NCI-H2081 treated with DMSO at 0.1 percent for 48 hours (cell line): ENCODE measurements at places on chromosomes 4 and X.
A peak's percentile ranks its signal among the peaks of the same experiment; 100 is the strongest.

GRCh38 chrX:31213941-31214340 is 142.1 kb upstream of the FTHL17 start:
- DNase-seq = no peak

- no peak for DNase-seq
Observed at GRCh38 chr4:87442889-87443288, 20.5 kb downstream of the NUDT9 start.

DNA sequence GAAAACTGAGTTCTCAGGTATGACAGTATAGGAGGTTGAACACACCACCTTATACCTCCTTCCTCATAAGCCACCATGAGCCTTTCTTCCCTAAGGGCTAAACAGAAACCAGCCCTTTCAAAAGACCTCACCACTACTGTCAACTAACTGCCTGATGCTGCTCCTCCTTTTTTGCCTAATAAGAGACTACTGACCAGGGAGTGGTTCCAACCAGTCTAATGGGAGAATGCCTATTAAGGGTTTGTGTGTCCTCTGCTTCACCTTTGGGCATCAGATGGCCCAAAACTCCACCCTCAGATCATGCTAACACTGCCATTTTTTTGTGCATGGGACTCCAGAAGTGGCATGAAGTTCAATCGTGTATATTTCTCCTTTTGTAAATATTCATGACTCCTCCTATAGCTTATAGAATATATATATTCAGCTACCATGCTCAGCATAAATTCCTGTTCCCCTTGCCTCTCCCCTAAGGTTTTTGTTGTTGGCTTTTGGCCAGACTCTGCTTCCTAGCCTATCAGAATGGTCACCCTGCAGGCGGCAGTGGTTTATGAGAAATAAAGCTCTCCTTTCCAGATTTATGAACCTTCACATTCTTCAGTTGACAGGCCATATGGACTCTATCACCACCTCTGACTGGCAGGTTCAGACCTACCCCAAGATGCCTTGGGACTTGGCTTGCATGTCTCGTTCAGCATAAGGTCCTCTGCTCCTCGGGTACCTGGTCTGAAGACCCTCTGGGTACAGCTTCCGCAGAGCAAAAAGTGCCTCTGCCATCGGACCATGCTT is 28.2 kb downstream of the FGFBP1 start:
- no peak for DNase-seq

DNA sequence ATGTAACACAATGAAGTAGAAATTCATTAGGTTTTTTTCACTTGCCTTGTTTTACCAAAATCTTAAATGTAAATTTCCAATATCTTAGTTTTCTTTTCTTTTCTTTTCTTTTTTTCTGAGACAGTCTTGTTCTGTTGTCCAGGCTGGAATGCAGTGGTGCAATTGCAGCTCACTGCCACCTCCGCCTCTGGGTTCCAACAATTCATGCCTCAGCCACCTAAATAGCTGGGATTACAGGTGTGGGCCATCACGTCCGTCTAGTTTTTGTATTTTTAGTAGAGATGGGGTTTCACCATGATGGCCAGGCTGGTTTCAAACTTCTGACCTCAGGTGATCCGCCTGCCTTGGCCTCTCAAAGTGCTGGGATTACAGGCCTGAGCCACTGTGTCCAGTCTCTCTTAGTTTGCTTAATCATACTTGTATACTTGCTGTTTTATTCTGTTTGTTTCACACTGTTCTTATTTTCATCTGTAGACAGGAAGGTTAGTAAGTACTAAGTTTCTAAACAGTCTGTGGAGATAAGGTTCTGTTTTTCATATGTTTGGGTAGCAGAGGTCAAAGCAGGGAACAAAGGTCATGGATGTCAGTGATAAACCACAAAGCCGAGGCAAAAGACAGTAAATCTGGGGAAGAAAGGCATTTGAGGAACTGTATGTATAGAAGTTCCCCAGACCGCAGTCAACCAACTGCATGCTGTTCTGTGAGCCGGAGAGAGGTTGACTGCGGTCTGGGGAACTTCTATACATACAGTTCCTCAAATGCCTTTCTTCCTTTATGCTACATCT is 129.1 kb downstream of the CBR4 start:
- no peak for DNase-seq

- no peak for DNase-seq
Observed at GRCh38 chr4:4990857-4991540, 28.3 kb downstream of the CYTL1 start.

DNA sequence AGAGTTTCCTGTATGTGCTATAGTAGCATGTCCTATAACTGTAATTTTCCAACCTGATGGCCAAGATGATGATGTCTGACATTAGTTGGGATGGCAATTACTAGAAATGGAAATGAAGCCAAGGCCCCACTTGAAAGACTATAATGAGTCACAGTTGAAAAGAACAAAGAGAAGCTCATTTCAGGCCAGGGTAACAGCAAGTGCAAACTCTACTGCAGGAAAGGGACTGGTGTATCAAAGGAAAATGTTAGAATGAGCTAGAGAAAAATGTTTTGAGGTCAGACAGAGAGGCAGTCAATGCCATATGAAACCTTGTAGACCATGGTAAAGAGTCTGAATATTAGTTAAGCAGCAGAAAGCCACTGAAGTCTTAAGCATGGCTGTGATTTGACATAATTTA is 146.2 kb upstream of the SH3RF1 start:
- DNase-seq = no peak

DNA sequence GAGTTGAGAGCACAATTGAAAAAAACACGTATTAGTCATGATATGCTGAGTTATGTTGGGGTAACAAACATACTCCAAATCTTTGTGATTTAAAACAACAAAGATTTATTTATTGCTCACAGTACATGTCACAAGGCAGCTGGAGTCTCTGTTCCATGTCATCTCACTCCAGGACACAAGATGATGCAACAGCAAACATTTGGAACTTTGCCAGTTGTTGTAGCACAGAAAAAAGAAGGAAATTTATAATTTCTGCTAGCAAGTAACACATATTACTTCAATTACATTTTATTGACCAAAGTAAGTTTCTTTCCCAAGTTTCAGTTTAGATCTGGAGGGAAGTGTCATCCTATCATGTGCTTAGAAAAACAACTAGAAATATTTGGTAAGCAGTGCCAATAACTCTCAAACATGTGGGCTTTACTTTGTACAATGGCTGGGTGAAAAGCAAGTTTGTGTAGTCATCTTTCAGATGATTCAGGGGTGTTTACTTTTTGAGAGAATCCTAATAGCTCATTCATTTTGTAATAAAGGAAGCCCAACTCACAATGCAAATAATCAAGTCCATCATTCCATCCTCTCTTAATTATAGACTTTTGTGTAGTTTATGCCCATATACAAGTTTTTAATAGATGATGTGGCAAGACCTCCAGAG is 452.3 kb downstream of the ZIC3 start:
- DNase-seq = no peak

- no peak for DNase-seq
Observed at GRCh38 chrX:47808904-47809788, 27.6 kb upstream of the ZNF81 start.

GRCh38 chr4:72205298-72205697 is 173.5 kb downstream of the NPFFR2 start:
- DNase-seq = no peak

- DNase-seq = no peak
Observed at GRCh38 chrX:102652031-102652688, 877 bp downstream of the GPRASP1 start.

DNA sequence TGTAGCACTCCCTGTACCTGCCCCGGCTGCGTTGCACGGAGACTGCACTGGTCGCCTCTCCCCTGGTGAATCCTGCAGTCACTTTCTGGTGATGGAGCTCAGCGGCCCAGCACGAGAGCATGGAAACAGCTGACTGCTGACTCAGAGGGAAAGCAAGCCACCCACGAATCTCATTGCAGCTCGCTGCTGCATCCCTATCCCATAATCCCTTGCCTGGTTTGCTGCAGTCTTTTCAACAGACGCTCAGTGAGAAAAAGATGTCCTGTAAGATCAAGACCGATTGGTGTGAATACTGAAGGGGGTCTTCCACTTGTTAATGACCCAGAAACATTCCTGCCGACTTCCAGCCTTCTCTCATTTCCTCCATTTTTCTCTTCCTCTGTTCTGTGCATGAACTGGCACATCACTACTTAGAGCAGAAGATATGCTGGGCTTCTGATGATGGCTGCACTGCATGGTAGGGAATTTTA is 52.9 kb downstream of the TRIM2 start:
- DNase-seq = peak; percentile 19

GRCh38 chr4:8917321-8917811 is 45.7 kb upstream of the HMX1 start:
- no peak for DNase-seq

GRCh38 chr4:164169591-164169990 is 584.3 kb upstream of the SMIM31 start:
- DNase-seq = no peak

DNA sequence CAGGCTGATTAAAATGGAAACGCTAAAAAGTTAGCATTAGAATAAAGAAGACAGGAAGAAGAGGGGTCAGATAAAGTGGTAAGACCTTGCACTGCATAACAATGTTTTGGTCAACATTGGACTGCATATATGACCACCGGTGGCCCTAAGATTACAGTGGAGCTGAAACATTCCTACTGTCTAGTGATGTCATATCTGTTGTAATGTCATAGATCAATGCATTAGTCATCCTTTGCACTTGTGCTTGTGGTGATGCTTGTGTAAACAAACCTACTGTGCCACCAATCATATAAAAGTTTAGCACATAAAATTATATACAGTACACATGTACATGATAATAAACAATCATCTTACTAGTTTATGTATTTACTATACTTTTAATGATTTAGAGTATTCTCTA is 73.0 kb downstream of the TMEM165 start:
- no peak for DNase-seq

DNA sequence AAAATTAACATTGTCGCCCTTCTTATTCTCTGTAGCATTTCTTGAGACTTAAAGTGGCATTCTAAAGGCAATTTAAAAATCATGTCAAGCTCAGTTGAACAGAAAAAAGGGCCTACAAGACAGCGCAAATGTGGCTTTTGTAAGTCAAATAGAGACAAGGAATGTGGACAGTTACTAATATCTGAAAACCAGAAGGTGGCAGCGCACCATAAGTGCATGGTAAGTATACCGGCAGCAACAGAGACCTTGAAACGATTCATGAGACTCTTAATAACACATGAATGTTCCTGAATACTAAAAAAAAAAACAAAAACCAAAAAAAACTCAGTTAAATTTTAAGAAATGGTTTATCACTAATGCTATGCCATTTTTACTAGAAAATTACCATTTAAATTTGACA is 82.4 kb upstream of the HPRT1 start:
- no peak for DNase-seq

- no peak for DNase-seq
Observed at GRCh38 chr4:27779827-27780226, 919.2 kb downstream of the STIM2 start.

- DNase-seq = no peak
Observed at GRCh38 chr4:11894977-11895376, 466.3 kb upstream of the HS3ST1 start.

DNA sequence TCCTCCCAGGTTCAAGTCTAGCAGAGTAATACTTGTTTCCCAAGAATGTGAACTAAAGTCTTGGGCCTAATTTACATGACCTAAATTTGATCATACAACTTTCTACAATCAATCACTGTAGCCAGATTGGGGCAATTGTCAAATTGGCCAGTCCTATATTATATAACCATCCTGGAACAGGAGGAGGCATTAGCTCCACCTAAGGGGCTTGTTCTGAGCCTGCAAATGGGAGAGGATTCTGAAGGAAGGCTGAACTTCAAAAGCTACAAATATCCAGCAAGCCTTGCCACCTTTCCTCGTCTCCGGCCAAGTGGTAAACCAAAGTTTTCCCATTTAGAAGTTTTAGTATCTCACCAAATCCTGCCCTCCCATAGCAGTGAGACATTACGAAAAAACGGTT is 1289.6 kb upstream of the TENM3 start:
- no peak for DNase-seq

DNA sequence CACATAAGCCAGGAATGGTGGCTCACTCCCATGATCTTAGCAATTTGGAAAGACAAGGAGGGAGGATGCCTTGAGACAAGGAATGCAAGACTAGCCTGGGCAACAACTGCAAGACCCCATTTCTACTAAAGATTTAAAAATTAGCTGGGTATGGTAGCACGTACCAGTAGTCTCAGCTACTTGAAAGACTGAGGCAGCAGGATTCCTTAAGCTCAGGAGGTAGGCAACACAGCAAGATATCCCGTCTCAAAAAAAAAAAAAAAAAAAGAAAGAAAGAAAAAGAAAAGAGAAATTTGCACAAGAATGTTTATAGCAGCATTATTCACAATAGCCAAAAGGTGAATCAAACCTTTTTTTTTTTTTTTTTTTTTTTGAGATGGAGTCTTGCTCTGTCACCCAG is 29.7 kb downstream of the PDS5A start:
- DNase-seq = no peak

DNA sequence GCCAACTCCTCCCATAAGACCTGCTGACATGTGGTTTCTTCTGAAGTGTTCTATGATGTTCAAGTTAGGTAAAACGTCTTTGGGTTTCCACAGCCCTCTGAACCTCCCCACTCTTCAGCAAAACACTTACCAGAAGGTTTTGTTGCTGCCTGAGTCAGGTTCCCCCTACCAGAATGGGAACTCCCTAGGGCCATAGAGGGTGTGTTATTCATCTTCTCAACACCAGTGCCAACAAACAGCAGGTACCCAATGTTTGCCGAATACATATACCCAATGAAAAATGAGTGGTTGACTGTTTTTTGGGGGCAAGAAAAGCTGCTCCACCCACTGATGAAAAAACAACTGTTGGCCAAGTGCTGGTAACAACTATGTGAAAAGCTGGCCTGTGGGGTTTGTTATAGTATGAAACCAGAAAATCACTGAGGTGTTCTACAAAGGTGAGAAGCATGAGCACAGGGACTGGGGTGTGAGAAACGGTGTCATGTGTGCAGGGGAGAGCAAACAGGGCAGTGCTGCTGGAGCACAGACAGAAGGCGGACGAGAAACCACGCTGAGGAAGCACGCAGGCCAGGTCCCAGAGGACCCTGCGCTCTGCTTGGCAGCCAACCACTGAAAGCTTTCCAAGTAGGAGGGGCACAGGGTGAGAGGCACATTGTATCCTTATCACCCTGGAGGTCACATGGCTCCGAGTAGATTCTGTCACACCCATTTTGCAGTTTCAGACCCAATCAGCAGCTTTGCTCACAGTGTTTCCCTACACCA is 28.8 kb downstream of the ATP8A1 start:
- DNase-seq = peak; percentile 13

GRCh38 chrX:101362116-101362515 is 13.6 kb upstream of the TIMM8A start:
- DNase-seq = no peak

DNA sequence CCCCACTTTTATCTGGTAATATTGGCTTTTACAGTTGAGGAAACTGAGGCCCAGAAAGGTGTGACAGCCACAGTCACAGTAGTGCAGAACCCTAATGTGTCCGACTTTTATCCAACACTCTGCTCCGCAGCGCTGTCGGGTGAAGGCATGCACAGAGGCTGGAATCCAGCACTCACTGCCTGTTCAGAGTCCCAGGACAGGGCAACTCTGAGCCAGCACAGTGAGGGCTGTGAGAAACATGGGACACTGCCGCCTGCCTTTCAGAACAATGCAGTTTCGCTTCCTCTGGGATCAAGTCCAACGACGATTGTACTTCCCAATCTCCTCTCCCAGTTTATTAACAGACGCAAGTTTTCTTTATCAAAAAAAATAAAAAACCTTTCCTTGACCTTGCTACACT is 41.9 kb upstream of the PDGFRA start:
- no peak for DNase-seq
